Activated naive CD8-positive, alpha-beta T cell treated with anti-CD3 and anti-CD28 coated beads for 36 hours (primary cell): ENCODE measurements at places on chromosomes 7 and 10.

DNA sequence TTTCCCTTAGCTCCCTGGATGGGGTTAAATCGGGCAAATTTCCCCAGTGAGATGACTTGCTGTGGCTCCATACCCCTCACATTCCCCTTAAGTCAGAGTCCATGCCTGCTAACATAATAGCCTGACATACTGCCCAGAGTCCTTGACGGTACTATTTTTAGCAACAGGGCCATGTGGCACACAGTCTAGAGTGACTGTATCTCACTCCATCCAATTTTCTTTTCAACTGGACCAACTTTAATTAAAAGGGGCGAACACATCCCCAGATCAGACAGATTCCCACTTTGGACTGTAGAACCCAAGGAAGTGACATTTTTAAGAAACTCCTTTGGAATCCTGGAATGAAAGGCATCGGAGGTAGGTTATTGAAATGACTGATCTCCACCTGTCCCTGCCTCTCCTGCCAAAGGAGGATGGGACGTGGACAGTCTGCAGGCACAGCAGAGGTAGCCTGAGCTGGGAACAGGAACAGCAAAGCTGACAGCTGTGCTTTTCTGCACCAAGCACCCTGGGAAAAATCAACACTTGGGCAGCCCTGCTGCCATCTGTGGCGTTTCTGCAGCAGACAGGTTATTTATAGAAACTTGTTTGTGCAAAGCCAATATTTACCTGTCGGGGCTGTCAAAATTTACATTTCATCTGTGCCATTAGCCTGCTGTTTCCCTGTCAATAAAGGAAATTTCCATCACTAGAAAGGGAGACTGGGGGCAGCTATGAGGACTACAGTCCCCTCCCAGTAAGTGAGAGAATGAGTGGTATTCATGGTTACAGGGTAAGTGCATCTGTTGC is 221.5 kb upstream of the AOAH start:
- H3K4me1 ChIP-seq: peaks cover 7% of the 10 kb centered on the region
- H3K36me3 ChIP-seq: peaks cover 94% of the 10 kb centered on the region
- no peak for DNase-seq
- H3K27ac ChIP-seq: no peak overlapping the region
- no peak overlapping the region for H3K4me3 ChIP-seq

- DNase-seq: no peak
- no peak overlapping the region for H3K4me3 ChIP-seq
- H3K27ac ChIP-seq: no peak overlapping the region
- no peaks in the 10 kb centered on the region for H3K36me3 ChIP-seq
These were observed 96.2 kb downstream of the PPP1R17 start for GRCh38 chr7:31783221-31783620.

DNA sequence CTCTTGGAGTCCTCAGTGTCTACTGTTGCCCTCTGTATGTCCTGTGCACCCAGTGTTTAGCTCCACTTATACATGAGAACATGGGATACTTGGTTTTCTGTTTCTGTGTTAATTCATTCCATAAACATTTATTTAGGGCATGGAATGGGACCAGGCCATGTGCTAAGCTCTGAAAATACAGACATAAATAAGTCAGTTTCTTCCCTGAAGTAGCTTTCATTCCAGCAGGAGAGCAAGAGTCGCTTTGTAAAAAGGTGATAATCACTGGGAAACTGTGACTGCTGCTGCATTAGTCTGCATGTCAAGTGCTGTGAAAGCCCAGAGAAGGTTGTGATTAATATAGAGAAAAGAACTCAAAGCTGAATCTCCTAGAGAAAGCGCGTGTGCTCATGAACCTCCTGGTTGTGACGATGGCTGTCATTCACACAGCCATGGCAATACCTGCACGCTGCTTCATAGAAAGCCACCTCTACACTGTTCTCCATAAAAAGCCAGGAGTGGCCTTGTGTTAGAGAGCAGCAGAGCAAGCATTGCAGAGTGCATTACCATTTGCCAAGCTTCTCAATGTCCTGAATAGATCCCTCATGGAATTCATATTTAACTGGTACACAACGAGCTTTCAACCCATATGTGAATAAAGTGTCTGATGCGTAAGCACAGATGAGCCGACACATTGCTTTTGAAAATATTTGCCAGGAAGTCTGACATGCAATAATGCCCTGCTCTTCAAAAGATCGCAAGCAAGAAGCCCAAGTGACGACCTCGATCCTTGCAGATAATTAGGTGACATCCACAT is 30.6 kb upstream of the PITRM1 start:
- peaks cover 24% of the 10 kb centered on the region for H3K4me1 ChIP-seq
- DNase-seq: no peak
- no peak overlapping the region for H3K27ac ChIP-seq
- peaks cover 41% of the 10 kb centered on the region for H3K27me3 ChIP-seq
- no peak overlapping the region for H3K4me3 ChIP-seq
- H3K36me3 ChIP-seq: peaks cover 3% of the 10 kb centered on the region

DNA sequence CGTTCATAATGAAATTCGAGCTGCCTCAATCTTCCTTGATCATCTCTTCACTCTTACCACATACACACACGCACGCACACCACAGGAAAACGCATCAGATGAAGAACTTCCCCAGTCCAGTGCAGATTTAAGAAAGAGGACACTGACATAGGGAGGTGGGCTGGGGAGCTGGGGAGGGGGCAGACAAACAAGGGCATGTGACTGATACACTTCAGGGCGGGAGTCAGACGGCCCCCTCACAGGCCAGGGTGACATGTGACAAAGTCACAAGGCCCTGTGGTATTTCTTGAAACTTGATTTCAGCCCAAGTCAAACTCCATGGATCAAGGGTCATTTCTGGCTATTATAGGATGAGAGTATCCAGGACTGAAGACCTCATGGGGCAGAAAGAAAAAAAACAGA is 82.6 kb downstream of the KCNMA1 start:
- no peak overlapping the region for H3K4me3 ChIP-seq
- no peak overlapping the region for H3K27ac ChIP-seq

DNA sequence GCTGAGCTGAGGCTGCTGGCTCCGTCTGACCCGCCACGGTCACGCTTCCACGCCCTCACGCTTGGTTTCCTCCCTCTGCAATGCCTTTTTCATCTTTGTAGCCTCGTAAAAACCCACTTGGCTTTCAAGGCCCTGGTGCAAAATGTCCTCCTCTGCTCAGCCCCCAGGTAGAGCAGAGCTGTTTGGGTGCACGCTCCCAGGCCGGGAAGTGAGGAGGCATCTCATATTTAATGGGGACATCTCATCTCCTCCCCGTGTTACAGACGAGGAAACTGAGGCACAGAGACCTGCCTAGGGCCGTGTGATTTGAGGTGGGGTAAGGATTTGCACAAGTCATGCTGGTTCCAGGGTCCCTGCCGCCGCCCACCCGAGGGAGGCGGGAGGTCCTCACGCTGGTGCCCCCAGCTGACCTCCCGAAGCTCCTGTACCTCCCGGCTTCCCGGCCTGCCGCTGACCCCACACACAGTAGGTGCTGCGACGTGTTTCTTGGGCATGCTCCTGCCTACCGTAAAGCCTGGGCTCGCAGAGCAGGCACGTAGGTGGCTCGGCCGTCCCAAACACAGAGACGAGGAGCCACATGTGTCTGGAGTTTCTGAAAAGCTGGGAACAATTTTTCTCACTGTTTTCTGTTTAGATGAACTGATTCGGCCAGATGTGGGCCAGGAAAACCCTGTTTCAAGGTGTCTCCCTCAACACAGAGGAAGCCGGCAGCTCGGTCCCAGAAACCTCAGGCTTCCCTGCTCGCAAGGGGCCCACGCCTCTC is 11.5 kb downstream of the FOXL3 start:
- H3K36me3 ChIP-seq: no peaks in the 10 kb centered on the region
- no peaks in the 10 kb centered on the region for H3K4me1 ChIP-seq
- no peak overlapping the region for H3K27ac ChIP-seq
- no peak overlapping the region for H3K4me3 ChIP-seq
- no peaks in the 10 kb centered on the region for H3K27me3 ChIP-seq

DNA sequence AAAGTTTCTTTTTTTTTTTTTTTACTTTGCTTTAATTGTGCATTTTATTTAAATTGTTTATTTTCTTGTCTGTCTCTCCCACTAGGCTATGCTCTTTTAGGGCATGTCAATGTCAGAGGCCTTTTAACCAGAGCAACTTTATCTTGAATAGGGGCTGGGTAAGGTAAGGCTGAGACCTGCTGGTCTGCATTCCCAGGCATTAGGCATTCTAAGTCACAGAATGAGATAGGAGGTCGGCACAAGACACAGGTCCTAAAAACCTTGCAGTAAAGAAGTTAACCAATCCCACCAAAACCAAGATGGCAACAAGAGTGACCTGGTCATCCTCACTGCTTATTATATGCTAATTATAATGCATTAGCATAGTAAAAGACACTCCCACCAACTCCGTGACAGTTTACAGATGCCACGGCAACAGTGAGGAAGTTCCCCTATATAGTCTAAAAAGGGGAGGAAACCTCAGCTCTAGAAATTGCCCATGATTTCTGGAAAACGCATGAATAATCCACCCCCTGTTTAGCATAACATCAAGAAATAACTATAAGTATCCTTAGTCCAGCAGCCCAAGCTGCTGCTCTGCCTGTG is 47.0 kb upstream of the FRMD4A start:
- H3K4me1 ChIP-seq: peaks cover 23% of the 10 kb centered on the region
- H3K27ac ChIP-seq: no peak overlapping the region
- peaks cover 3% of the 10 kb centered on the region for H3K36me3 ChIP-seq
- no peak overlapping the region for H3K4me3 ChIP-seq
- DNase-seq: no peak

DNA sequence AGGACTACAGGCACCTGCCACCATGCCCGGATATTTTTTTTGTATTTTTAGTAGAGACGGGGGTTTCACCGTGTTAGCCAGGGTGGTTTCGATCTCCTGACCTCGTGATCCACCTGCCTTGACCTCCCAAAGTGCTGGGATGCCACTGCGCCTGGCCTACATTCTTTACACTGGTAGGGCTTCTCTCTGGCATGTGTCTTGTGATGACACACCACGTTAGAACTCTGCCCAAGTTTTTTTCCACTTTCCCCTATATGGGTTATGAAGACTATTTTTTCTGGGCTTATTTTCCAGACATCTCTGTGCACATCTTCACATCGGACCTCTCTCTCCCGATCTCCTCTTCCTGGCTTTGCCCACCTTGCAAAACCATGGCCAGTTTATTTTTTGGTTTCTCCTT is 10.7 kb downstream of the FAM200A start:
- no peak overlapping the region for H3K27ac ChIP-seq
- no peaks in the 10 kb centered on the region for H3K27me3 ChIP-seq
- no peak for DNase-seq
- peaks cover 15% of the 10 kb centered on the region for H3K36me3 ChIP-seq
- no peaks in the 10 kb centered on the region for H3K4me1 ChIP-seq

- H3K36me3 ChIP-seq: no peaks in the 10 kb centered on the region
- no peak for DNase-seq
- H3K27ac ChIP-seq: no peak overlapping the region
- no peaks in the 10 kb centered on the region for H3K4me1 ChIP-seq
These were observed 19.6 kb upstream of the TLX1 start for GRCh38 chr10:101111547-101111946.

DNA sequence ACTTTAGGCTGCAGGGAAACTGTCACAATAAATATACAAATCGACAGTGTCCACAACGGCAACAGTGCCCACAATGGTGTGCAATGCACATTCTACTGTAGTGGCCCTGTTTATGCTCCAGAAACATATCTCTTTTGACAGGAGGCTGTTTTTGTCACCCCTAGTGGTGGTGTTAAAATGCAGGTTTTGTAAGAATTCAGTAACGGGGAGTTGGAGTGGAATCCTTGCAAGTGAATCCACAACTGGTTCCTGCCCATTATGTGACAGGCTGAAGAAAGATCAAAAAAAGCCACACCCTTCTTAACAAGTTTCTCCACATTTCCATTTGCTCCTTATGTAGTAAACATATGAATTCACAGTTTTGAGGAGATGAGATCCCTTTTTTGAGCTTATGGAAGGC is 58.5 kb downstream of the BEND7 start:
- no peaks in the 10 kb centered on the region for H3K27me3 ChIP-seq
- H3K36me3 ChIP-seq: no peaks in the 10 kb centered on the region
- H3K27ac ChIP-seq: no peak overlapping the region
- H3K4me1 ChIP-seq: no peaks in the 10 kb centered on the region
- DNase-seq: no peak

DNA sequence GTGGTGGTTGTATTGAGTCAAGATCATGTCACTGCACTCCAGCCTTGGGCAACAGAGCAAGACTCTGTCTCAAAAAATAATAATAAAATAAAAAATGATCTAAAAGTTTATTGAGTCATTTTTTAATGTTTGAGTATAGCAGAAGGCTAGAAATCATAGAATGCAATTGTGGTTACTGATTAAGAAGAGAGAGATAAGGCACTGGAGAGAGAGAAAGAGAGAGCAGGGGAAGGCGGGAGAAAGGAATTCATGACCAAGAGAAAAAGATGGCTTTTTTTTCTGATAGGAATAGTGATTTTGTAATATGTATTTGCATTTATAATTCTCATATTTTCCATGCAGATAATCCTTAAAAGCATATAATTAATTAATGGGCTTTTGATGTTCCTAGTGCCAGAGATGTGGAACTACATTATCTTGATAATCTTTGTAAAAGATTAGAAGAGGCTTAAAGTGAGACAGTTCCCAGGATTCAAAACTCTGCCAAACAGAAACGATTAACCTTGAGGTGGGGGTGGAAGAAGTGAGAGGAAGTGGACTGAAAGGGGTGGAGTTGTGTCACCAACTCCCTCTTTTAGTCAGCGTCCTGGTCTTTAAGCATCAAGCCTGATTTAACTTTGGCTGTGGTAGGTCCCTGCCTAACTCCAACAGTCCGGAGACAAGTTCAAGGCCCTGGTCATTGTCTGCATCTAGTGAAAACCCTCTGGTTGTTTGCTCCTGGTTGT is 76.2 kb downstream of the CHN2 start:
- peaks cover 15% of the 10 kb centered on the region for H3K4me1 ChIP-seq
- no peak for DNase-seq
- no peaks in the 10 kb centered on the region for H3K36me3 ChIP-seq

DNA sequence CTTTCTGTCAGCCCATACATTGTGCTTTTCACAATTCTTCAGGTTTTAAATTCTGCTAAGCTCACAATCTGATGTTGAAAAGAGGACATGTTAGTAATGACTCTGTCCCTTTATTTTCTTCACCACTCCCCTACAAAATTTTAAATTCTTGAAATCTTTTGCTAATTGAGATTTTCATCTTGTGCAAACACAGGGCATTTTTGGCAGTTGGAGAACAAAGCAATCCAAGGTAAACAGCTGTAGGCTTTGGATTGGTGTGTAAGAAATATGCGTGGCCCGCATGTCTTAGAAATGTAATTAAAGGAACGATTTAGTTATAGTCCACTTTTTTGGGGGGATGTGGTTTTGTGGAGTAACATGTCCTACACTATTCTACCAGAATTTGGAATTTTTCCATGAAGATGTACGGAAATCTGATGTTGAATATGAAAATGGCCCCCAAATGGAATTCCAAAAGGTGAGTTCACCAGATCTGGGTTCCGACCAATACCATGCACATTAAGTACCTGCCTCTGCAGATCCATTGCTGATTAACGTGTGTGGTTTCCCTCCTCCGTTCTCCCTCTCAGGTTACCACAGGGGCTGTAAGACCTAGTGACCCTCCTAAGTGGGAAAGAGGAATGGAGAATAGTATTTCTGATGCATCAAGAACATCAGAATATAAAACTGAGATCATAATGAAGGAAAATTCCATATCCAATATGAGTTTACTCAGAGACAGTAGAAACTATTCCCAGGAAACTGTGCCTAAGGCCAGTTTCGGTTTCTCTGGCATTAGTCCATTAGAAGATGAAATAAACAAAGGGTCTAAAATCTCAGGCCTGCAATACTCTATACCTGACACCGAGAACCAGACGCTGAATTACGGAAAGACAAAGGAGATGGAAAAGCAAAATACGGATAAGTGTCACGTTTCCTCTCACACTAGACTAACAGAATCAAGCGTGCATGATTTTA is 181.1 kb downstream of the ARHGAP21 start:
- H3K36me3 ChIP-seq: no peaks in the 10 kb centered on the region
- no peaks in the 10 kb centered on the region for H3K4me1 ChIP-seq
- no peaks in the 10 kb centered on the region for H3K27me3 ChIP-seq
- no peak for DNase-seq
